ENCODE measurements at places on chromosomes 4 and X.
A peak's percentile ranks its signal among the peaks of the same experiment; 100 is the strongest.

DNA sequence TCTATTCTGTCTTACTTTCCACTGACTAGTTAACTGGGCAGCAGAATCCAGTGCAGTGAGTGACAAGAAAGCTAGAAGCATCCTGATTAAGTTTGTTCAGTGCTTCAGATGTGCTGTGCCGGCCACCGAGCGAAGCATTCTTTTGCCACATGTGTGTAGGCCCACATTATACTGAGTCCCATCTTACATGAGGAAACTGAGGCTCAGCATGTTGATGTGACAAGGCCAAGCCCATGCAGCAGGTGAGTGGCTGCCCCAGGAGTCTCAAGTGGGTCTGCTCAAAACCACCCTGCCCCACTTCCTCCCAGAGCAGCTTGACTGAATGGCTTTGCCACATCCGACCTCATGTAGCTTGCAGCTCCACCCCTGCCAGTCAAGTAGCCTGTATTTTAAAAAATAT is 50.5 kb downstream of the RHOH start:
- DNase-seq: peak; percentile 64

DNA sequence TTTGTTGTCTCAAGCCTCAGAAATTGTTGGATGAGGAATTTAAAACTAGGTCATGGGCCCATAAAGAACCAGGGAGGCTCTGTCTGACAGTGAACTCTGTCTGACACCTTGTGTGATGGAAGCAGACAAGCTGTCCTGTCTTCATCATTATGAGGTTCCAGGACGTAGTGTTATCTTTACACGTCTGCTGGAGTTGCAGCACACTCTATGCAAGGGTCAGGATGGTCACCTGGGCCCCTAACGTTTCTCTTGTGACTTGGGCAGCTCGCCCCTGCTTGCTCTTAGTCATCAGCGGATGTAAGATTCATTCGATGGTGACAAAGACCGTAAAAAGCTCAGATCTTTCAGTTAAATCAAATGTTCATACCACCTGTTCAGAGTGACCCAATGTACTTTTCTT is 92.0 kb upstream of the ADGRG2 start:
- no peak for DNase-seq

DNA sequence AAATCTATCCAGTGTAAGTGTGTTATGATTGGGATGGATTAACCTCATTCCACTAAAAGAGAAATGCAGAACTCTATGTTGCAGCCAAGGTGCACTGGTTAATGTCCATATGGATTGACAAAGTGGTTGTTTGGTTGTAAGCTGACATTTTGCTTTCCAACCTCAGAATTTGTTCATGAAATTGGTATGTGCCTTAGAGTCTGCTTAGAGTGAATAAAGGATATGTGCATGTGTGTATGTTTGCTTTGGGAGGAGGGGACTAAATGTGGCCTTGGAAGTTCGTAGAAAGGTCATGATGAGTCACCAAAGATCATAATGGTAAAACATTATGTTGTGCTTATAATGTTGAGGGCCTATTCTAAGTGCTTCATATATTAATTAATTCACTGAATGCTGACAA is 44.1 kb upstream of the MBNL3 start:
- DNase-seq: no peak

DNA sequence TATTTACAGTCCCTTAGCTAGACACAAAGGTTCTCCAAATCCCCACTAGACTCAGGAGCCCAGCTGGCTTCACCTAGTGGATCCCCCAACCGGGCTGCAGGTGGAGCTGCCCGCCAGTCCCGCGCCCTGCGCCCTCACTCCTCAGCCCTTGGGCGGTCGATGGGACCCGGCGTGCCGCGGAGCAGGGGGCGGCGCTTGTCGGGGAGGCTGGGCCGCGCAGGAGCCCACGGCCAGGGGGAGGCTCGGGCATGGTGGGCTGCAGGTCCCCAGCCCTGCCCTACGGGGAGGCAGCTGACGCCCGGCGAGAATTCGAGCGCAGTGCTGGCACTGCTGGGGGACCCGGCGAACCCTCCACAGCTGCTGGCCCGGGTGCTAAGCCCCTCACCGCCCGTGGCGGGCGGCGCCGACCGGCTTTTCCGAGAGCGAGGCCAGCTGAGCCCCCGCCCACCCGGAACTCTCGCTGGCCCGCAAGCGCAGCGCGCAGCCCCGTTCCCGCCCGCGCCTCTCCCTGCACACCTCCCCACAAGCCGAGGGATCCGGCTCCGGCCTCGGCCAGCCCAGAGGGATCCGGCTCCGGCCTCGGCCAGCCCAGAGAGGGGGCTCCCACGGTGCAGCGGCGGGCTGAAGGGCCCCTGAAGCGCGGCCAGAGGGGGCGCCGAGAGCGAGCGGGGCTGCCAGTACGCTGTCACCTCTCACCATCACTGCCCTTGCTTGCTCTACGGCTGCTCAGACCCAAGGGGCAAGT is 39.4 kb downstream of the WFS1 start:
- no peak for DNase-seq

DNA sequence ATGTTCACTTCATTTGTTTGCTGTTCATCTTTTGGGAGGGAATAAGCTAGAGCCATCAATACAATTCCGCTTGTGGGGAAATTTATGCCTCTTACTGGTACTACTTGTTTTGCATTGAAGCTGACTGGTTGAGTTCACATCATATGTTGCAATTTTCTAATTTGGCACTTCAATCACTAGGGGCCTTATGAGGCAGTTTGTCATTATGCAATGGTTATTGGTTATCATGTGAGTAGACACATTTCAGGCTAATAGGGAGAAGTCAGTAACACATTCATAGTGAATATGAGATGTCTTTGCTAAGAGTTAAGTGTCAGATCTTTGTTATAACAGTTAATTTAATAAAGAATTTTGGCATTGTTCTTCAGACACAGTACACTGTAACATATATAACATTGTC is 5.0 kb downstream of the RPL36A start:
- DNase-seq: no peak

DNA sequence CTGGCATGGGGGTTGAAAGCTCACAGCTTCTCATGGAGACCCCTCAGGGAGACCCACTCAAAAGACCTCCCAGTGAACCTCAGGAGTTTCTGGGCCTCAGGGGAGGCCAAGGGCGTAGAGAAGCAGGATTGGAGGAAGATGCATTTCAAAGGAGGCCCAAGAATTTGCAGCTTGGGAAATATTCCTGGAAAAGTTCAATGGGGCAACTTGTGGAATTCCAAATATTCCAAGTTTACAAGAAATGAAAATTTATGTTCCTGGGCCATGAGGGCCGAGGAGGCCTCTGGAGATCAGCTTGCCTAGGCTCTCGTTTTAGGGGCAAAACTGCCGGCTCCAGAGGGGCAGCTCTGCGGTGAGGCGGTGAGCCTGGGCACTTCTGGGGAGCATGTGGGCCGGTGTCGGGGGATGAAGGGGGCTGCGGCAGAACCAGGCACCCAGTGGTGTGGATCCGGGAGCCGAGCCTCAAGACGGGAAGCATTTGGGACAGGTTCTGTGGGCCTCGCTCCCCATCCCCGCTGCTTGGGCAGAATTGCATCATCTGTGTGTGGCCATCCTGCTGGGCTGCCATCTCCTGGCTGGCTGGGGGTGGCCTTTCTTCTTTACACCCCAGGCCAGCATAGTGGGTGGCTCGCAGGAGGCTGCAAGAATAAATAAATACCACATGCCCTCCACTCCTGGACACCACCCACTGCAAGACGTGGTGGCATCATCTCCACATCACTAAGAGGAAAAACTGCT is 54.6 kb upstream of the GPR78 start:
- DNase-seq: no peak

GRCh38 chrX:13940671-13941070 is 89.0 kb downstream of the GEMIN8 start:
- DNase-seq: no peak

DNA sequence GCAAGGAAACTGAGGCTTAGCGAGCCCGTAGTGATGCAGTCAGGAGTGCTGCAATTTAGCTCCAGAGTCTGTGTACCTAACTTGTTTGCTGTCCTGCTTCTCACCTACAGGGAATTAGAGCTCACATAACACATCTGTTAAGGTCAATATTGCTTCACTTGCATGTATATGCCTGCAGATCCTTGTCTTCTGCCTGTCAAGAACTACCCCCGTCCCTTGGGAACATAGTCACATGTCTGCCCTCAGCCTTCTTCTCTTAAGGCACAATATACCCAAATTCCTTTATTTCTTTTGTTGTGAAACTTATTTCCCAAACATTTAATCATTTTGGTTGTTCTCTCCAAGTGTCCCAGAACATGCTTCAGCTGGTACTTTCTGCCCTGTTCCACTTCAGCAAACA is 103.3 kb upstream of the LEF1 start:
- DNase-seq: no peak

DNA sequence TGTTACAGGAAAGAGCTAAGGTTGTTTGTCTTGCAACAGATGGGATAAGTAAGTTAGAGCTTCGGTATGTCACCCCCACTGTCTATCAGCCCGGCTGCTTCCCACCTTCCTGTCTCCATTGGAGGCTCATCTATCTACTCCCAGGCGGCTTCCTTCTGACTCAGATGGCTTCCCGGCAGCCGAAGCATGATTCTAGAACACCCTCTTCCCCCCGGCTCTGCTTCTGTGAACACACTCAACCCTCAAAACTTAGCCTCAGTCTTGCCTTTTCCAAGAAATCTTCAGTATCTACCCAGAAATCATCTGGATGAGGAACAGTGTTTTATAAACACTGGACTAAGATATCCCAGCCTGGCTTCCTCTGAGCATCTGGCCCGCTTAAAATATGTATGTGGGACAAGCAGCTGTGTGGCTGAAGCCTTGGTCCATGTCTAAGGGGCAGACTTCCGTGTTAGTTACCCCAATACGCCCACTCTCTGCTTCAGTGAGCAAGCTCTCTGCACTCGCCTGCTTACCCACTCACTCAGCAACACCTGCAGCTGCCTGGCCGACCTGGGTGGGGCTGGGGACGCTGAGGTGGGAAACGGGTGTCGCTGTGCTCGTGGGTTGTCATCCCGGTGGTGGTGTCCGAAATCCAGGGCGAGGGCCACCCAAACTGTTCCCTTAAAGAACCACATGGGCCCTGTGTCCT is 12.0 kb upstream of the SLC2A9 start:
- no peak for DNase-seq

GRCh38 chr4:69503558-69503957 is 7.9 kb upstream of the UGT2B4 start:
- no peak for DNase-seq

GRCh38 chr4:7434766-7435150 is at the start of gene PSAPL1:
Gene PSAPL1 (minus strand): TSS chr4:7434930. CDS start chr4:7434879, 51 bp downstream.
- DNase-seq: no peak

DNA sequence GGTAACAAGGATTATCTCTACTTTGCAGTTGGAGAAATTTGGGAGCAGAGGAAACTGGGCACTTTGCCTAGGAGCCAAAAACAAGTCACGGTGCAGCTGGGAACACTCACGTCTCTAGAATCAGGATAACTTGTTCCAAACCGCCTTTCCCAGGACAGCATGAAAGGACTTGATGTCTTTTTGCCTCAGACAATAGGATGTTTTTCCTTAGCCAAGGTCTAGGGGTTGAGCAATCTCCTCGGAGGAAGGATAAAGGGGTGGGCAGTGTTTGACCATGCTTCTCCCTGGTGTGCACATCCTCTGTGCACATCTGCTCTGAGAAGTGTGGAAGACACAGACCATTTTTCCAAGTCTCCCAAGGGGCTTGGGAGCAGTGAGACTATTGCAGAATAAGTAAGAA is 1.7 kb upstream of the SPARCL1 start:
- DNase-seq: no peak

DNA sequence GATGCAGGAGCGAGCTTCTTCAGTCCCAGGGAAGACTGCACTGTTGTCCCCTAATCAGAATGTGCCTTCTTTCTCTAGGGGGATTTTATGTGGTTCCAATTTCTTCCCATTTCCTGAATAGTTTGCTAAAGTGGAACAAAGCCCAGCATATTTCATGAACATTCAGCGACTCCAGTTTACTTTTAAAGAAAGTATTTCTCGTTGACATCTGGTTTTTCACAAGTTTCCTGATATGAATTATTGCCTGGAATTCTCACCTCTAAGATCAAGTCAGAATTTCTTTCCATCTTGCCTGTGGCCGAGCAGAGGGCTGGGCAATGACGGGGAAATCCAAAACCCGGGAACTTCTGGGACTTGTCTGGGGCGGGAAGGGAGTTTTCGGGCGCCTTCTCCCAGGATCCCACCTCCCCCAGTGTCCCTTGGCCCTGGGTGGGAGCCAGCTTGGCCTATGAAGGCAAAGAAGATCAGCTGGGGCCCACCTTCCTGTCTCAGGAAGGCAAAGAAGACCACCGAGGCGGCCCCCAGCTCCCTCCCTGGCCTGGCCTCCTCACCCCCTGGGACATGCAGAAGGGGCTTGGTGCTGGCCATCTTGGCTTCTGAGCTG is 15.4 kb downstream of the SORCS2 start:
- DNase-seq: no peak

DNA sequence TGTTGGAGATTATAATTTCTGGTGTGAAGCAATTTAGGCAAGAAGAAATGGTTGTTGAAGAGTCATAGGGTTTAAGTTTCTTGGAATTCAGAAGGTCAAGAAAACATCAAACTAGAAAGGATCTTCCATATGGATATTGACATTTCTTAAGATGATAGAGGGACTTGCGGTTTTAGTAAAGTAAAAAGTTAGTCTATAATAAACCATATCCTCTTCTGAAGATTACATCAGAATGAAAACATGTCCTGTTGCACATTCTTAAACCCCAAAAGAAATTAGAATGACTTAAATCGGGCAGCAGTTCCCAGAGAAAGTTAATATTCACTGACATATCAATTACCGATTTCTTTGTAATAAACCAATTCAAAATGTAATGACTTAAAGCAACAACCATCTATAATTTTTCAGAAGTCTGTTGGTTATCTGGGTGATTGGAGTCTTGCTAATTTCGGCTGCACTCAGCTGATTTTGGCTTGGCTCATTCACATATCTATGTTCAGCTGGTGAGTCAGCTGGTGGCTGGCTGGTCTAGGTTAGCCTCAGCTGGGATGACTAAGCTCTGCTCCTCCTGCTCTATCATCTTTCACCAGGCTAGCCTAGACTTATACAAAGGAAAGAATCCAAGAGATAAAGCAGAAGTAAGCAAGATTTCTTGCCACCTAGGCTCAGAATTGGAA is 24.4 kb upstream of the DYNLT3 start:
- DNase-seq: peak; percentile 32

DNA sequence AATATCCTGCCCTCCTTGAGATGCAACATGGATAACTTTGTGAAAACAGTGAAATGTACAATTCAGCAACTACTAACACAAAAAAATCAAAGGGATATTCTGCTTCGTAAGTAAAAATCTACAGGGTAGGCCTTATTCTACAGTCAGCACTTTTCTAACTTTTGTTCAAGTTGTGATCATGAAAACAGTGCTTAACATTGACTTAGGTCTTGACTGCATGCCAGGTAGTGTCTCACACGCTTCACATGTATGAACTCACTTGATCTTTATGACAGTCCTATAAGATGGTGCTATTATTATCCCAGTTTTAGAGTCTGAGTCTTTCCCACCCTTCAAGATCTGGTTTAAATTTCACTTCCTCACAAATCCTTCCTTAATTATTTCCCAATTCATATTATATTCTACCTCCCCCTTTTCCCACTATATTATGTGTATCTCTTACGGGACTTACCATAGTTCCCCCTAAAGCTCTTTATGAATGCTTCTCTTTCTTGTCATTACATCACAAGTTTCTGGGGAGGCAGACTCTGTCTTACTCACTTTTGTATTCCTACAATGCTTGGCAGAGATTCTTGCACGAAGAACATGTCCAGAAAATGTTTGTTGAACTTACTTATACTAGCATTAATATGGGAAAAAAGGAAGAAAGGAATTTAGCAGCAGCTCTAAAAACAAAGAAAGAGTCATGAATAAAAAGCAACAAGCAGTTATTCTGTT is 179.8 kb downstream of the SCFD2 start:
- DNase-seq: no peak

GRCh38 chrX:46961574-46962283 is 49.5 kb downstream of the JADE3 start:
- no peak for DNase-seq

- peak; percentile 92 for DNase-seq
Measured at GRCh38 chr4:25938787-25939186, 24.8 kb downstream of the SMIM20 start.

Measured in activated CD4-positive, alpha-beta T cell treated with anti-CD3 and anti-CD28 coated beads, Interleukin-2, amount 50 U/mL, for 16 hours (primary cell).